NCI-H1092 (cell line): ENCODE measurements at places on chromosomes 6 and 20.

GRCh38 chr20:49675368-49676151, 38.1 kb downstream of the B4GALT5 start:
- no peak for DNase-seq

DNA sequence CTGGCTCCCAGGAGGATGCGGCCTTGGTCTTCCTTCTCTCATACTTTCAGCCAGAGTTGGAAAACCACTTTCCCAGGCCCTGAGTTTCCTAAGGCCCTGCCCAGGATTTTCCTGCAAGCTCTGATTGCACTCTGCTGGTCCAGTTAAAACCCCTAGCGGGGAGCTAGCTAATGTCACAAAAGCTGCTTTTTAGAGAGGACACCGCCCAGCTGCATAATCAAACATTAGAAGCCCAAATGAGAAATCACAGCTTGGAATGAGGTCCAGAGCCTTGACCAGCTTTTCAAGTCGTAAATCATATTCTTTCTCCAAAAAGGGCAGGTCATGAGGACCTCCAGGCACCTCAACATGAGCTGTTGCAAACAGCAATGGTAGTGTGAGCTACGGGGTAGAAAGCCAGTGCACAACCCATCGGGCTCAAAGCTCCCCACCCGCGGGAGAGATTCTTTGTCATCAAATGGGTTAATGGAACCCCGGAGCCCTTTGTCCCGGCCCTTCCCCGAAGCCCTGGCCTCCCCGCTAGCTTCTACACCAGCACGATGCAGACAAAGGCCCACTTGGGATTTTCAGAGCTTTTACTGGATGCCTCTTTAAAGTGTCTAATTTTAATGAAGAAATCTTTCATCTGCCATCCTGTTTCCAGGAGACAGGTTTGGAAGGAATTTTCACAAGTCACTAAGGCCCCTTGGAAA, 134.0 kb downstream of the SCML4 start:
- DNase-seq = no peak

DNA sequence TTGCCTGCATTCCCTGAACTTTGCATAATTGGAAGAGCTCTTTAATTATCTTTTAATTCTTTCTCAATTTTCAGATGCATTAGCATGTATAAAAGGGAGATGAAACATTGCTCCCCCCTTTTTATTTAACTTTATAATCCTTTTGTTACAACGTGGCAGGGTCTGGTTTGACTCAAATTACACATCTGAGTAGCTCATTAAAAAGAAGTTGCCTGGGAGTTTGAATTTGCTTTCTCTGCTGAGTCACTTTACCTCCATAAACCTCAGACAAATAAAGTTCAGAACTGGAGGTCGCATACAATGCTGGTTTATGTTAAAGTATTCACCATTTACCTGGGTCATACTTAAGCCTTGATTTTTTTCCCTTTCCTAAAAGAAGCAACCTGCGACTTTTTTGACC, 495.2 kb downstream of the PREX1 start:
- no peak for DNase-seq

GRCh38 chr6:147740916-147741315, 232.4 kb downstream of the SAMD5 start:
- no peak for DNase-seq

DNA sequence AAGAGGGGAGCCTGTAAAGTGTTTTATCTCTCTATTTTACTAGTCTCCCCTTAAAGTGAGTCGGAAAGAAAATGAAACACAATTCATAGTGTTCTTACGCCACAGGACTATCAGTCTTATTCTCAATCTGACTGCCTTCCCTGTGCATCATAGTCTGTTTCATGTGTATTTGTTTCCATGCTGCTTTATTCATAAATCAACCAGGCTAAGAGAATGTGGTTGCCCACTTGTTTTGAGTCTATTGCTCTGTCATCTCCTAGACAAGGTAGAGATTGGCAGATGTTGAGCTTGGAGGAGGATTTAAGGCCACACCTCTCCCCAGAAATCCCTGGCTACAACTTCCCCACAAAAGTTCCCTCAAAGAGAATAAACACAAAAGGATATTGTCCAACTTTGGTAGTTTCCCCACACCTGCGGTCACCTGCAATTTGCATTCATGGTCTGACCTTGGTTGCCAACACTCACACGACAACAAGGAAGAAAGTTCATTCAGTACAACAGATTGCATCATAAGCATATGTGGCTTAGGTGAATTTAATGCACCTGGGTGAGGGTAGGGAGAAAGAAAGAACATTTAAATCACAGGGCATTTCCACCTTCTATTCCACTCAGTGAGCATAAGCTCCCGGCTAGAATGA, 167.1 kb upstream of the FBXL4 start:
- no peak for DNase-seq

- no peak for DNase-seq
These were observed 61.5 kb downstream of the OGFRL1 start for GRCh38 chr6:71349976-71350615.

DNA sequence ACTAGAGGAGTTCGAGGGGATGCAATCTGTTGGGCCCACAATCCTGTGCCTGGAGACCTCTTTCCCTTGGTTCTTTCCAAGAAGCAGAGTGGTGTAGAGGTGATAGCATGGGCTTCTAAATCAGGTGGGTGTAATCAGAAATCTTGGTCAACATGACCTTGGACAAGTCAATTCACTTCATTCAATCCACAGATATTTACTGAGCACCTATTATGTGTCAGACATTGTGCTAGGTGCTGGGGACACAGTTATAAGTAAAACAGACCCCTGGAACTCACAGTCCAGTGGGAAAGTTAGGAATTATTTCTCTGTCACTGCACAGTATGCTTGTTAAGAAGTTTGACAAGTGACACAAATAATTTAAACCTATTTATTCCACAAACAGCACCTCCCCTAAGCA, 3.3 kb upstream of the E2F1 start:
- DNase-seq = no peak

DNA sequence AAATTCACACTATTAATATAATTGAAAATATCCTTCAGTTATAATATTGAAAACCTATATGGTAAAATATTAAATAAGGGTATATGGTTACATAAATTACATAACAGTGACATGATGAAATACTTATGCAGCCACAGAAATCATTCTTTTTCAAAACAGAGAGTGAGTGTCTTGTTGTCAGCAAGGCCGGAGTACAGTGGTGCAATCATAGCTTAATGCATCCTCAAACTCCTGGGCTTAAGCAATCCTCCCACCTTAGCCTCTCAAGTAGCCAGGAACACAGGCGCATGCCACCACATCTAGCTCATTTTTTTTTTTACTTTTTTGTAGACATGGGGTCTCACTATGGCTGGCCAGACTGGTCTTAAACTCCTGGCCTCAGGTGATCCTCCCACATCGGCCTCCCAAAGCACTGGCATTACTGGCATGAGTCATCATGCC, 40.4 kb downstream of the FAM8A1 start:
- no peak for DNase-seq

- no peak for DNase-seq
These were observed 6.8 kb upstream of the SOX4 start for GRCh38 chr6:21586740-21587178.

DNA sequence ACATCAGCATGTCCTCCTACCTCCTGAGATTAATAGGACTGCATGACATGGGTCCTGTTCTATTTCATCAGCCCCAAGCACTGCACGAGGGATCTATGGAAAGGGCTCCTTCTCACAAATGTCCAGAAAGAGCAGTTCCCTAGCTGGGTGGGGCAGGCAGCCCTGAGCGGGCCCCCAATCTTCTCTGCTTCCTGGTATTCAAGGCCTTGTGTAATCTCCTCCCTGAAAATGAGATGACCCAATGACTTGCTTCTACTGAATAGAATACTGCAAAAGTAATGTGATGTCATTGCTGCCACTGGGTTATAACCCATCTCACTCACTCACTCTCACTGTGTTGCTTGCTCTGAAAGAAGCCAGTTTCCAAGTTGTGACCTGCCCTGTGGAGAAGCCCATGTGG, 126.4 kb downstream of the OPRM1 start:
- no peak for DNase-seq

GRCh38 chr6:168388641-168389633, 52.0 kb upstream of the SMOC2 start:
- peak; percentile 92 for DNase-seq

DNA sequence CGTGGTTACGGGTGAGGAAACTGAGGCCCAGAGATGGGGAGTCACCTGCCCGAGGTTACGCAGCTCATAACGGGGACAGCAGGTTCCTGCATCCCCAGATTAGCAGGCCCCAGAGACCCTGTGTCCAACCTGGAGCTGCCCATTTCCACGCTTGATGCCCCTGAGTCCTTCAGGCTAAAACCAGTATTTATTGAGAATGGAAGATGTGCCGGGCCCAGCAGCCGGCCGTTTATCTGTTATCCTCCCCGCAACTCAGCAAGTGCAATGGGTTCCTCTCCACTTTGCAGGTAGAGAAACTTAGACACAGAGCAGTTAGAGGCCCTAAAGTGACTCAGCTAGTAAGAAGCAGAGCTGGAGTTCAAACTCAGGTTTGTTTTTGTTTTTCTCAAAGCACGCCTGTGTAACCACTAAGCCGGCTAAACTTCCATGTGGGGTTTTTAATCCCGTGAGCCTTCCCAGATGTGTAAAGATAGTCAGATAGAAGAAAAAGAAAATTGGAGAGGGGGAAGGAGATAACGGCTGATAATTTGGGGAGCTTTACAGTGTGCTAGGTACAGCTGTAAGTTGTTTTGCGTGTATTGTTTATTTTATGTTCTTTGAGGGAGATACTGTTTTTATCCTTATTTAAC, 775 bp downstream of the PFDN4 start:
- no peak for DNase-seq

DNA sequence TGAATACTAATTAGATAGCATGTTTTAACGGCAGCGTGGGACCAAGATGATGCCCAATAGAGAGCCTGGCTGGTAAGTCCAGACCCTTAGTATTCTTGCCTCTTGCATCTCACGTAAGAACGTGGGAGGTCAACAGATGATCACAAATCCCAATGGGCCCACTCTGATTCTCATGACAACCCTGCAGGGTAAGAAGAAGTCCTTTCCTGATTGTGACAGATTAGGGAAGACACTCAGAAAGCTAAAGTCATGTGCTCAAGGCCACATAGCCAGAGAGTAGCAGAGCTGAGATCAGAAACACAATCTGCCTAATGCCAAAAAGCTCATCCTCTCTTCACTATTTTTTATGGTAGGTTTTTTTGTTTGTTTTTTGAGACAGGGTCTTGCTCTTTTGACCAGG, 103.8 kb downstream of the RALGAPA2 start:
- DNase-seq = no peak

DNA sequence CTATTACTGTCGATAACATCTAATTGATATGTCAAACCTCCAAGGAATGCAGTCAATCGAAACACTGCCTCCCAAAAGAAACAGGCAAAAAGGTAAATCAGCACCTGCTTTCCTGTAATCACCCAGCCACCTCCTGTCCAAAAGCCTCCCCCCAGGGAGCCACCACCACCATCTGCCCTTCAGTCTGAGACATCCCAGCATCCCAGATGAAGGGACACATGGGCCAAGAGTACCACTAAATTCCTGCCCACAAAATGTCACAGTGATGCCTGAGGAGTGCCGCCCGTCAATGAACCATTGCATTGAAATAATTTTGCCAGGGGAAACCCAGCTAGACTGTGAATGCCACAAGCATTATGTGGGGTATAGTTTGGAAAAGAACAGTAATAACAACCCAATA, 401.7 kb downstream of the ZFAND3 start:
- no peak for DNase-seq

DNA sequence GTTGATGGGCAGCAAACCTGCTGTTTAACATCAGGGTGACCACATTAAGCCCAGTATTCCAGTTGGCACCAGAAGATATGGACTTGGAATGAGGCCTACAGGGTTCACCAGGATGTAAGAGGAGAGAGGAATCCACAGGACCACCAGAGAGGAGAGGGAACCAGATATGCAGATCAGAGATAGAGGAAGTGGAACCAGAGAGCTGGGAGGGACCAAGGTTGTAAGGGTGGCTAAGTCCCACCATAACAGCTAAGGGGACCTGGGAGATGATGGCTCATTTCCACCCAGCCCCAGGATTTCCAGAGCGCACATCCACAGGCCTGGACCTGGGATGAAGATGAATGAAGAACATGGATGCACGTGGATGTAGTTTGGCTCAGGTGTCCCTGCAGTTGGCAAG, 11.1 kb downstream of the BTN2A1 start:
- DNase-seq = no peak

DNA sequence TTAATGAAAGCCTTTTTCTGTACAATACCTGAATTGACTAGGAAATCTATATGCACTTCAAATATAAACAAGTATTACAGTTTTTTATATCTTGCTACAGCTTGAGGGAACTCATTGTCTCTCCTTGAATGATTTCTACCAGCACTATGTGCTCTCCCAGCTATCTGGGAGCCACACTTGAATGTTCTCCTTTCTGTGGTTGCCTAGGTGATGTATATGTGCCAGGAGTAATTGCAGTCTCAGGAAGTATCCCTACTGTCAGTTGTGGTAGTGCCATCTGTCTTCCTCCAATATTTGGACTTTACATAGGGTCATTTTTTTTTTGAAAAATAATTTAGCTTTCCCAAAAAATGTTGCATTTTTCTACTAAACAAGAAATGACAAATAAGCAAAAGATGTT, 288.0 kb upstream of the PLCB4 start:
- DNase-seq = peak; percentile 15

DNA sequence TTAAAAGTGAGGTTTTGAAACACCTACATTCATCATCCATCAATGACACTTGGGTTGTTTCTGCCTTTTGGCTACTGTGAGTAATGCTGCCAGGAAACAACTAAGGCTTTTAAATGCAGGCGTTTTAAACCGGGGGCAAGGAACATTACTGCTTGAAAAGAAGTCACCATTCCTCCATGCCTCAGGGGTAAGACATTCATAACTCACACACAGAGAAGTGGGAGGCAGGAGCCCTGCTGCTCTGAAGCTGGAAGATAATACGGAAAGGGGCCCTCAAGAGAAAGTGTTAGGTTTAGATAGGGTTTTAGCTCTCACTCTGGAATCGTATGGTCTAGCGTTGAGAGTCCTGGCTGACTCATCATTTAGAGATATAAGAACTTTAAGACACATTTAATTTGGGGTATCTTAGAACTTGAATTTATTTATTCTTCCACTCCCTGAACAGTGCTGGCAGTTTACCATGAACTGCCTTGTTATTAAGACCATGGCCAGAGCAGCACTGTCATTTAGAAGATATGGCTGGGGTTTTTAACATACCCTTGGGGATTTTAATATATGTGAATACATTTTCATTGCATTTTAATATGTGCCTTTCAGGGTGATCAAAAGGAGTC, 1.8 kb downstream of the TUBB1 start:
- no peak for DNase-seq

- DNase-seq = no peak
These were observed 59.7 kb downstream of the PHACTR1 start for GRCh38 chr6:12776291-12776690.

DNA sequence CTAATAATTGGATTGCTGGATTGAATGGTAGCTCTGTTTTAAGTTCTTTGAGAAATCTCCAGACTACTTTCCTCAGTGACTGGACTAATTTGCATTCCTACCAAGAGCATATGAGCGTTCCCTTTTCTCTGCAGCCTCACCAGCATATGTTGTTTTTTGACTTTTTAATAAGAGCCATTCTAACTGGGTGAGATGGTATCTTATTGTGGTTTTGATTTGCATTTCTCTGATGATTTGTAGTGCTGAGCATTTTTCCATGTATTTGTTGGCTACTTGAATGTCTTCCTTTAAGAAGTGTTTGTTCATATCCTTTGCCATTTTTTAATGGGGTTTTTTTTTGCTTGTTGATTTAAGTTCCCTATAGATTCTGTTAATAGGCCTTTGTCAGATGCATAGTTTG, 94.7 kb upstream of the AHI1 start:
- DNase-seq = no peak
